ENCODE measurements at places on chromosomes 11 and 22. TPM values are rescaled to one million over a fixed set of nuclear protein-coding genes. Genes with fewer than 3 reads are reported as not detected.

- peak; percentile 9 for DNase-seq
Observed at GRCh38 chr11:96906476-96906875, 516.7 kb downstream of the JRKL start.

GRCh38 chr22:36928196-36928595, 14.8 kb downstream of the CSF2RB start:
- no peak for DNase-seq

Gene OR51I2
- not detected for polyA plus RNA-seq

DNA sequence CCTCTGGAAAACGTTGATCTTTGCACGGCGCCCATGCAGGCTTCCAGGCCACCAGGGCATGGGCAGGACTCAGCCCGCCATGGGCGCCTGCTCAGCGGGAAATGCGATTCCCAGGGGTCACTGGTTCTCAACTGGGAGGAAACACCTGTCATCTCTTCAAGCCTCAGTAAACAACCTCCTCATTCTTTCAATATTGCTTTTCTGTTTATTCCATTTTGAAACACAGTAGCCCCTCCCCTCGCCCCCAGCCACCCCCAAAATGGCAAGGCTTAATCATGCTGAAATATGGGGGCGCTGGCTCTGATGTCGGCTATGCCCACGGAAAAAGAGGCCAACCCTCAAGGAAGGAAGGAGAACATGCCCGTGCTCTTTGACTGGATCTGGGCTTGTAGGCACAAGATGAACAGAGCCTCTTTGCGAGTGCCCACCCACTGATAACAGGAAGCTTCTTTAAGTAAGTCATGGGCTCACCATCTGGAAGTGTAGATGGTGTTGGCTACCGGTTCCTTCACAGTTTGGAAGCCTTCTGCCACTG, 594 bp upstream of the POU2AF1 start:
- no peak for DNase-seq

GRCh38 chr11:115300660-115301428, 203.4 kb downstream of the CADM1 start:
- DNase-seq, result no peak

- DNase-seq, result no peak
Observed at GRCh38 chr11:60292145-60292544, 11.7 kb downstream of the MS4A4A start.

- no peak for DNase-seq
Observed at GRCh38 chr11:64178203-64178602, 7.8 kb upstream of the STIP1 start.

DNA sequence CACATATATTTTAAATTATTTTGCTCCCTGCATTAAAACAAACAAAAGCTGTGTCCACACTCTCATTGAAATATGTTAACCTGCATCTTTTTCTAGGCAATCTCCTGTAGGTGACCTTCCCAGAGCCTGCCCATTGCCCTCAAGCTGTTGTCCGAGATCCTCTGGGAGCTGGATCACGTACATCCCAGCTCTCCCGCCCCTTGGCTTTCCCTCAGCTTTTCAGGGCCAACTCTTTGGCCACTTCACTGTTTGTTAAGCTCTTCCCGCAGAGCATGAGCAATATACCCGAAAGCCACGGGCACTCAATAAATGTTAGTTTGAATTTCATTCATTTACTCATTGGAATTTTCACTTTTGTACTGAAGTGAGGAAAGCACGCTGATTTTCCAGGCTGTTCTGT, 32.2 kb downstream of the ELMOD1 start:
- DNase-seq, result no peak

DNA sequence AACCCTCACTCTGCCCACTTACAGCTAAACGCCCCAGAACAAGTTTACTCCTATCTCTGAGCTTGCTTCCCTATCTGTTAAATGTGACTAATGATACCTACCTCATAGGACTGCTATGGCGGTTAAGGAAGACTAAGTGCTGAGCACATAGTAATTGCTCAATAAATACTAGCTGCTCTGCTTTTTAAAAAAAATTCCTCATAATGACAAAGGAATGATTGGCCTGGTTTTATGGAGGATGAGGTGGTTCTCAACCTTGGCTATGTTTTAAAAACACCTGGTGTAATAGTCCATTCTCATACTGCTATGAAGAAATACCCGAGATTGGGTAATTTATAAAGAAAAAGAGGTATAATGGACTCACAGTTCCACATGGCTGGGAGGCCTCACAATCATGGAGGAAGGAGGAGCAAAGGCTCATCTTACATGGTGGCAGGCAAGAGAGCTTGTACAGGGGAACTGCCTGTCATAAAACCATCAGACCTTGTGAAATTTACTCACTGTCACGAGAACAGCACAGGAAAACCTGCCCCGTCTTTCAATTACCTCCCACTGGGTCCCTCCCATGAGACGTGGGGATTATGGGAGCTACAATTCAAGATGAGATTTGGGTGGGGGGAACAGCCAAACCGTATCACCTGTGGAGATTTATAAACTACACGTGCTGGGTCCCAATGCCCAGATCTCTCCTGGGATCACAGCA, 127.2 kb upstream of the SYT13 start:
- no peak for DNase-seq

DNA sequence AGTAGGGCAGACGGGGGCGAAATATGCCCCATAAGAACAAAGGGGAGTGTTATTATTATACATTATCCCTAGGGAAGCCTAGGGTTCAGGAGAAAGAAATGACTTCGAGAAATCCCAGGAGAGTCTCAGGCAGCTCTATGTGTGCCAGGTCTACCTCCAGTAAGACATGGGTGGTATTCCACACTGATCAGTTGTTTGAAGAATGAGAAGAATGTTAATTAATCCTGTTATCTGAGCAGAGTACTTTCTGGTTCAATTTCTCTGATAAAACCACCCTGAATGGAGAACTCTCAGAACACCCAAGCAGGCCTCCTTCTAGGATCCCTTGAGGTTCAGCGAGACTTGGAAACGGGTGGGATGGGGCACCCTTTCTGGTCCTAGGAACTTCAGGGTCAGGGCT, 46.2 kb downstream of the PRR5L start:
- DNase-seq, result no peak

DNA sequence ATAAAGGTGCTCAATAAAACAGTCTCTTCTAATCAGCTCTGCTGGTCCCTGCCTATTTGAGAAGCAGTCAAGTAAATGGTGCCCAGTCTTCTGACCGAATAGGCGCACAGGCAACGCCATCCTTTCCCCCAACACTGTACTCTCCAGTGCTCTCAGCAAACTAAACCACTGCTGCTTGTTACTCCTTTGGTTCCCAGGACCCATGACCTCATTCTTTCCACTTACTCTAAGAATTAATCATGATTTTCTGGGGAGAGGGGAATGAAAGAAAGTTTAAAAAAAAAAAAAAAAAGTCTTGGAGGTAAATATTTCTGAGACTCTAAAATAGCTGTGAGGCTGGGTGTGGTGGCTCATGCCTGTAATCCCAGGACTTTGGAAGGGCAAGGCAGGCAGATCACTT, 63.7 kb downstream of the SGSM3 start:
- DNase-seq, result no peak

Data from renal cortex interstitium (tissue), 15 donors.